Pulmonary artery endothelial cell (primary cell): ENCODE measurements at places on chromosomes 1 and 21. TPM values are rescaled to one million over a fixed set of nuclear protein-coding genes. Genes with fewer than 3 reads are reported as not detected.

AKT3 gene
- total RNA-seq: 65.4 and 76.5 TPM in 2 replicates

OLIG2 gene
- not detected in 2 replicates for total RNA-seq

OR2W3 gene
- 0.53 TPM in 1 of 2 replicates, not detected in the other for total RNA-seq

IRF6 gene
- total RNA-seq: 18.4 and 24.3 TPM in 2 replicates

PRAMEF1 gene
- total RNA-seq: not detected in 2 replicates

LCE1F gene
- total RNA-seq: not detected in 2 replicates

PLD5 gene
- not detected in 2 replicates for total RNA-seq

DDR2 gene
- 41.5 and 48.1 TPM in 2 replicates for total RNA-seq

GJA4 gene
- total RNA-seq: 17.6 and 29.6 TPM in 2 replicates

WNT3A gene
- total RNA-seq: not detected in 2 replicates

OR14K1 gene
- not detected in 2 replicates for total RNA-seq

RIPK4 gene
- total RNA-seq: 0.04 TPM in 1 of 2 replicates, not detected in the other

TTC22 gene
- total RNA-seq: not detected in 2 replicates
